Chondrocyte (in vitro differentiated cells): ENCODE measurements at places on chromosomes 1 and 21. TPM values are rescaled to one million over a fixed set of nuclear protein-coding genes. Genes with fewer than 3 reads are reported as not detected.

RORC gene
- not detected in 3 replicates for total RNA-seq

ABCA4 gene
- 0.22 to 0.63 TPM (median 0.26 TPM) in 3 replicates for total RNA-seq

CNKSR1 gene
- 0.18 to 0.80 TPM (median 0.58 TPM) in 3 replicates for total RNA-seq

GRCh38 chr1:230393722-230394121 is 32.4 kb downstream of the PGBD5 start:
- no peak for DNase-seq

GRCh38 chr1:222772996-222773379 is 36.0 kb downstream of the FAM177B start:
- DNase-seq, result no peak

GRCh38 chr1:200520735-200521134 is 99.8 kb downstream of the KIF14 start:
- no peak for DNase-seq

- peak; percentile 83 for DNase-seq
Measured at GRCh38 chr1:44802306-44803061, 2.3 kb downstream of the PLK3 start.

GRCh38 chr1:53293123-53293522 is 34.7 kb downstream of the LRP8 start:
- DNase-seq, result no peak

GRCh38 chr1:175514387-175514953 is 228.9 kb downstream of the TNR start:
- no peak for DNase-seq

GRCh38 chr1:196115646-196116045 is 492.6 kb downstream of the KCNT2 start:
- DNase-seq, result no peak

GRCh38 chr1:55632906-55633305 is 417.7 kb upstream of the USP24 start:
- DNase-seq, result no peak

DNA sequence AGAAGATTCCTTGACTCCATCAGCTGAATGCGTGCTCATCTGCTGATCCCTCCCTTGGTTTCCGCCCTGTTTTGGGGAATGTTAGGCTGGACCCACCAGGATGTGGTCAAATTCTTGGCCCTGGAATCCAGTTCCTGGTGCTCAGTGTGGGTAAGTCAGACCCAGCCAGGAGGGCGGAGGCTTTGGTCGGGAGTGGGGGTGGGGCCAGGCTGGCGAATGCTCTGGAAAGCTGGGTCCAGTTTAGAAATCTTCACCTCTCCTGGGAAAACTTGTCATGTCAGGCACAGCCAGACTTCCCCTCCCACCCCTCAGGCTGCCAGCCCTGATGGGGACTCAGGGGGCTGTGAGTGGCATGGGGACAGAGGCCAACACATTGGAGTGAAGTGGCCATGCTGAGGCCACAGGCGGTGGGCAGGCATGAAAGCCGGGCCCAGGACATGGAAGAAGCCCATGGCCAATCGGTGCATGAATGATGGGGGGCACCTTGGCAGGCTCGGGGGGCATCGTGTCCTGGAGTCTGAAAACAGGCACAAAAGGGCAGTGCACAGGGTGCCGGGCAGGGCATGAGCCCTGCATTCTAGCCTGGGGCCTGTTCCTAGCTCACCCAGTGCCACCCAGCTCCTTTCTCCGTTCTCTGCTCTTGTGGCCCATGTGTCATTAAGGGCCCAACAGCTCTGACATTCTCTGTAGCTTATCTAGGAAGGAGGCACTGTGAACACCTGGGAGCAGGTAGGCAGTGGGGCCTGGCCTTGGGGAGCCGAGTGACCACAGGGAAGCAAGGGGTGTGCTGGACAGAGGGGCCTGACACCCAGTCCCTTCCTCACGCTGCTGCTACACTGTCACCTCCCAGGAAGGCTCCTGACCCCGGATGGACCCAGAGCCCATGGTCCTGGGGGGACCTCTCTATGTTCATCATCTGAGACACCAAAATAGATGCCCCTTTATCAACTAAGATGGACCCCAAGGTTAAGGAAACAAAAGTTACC is 14.6 kb upstream of the PADI1 start:
- no peak for DNase-seq

DNA sequence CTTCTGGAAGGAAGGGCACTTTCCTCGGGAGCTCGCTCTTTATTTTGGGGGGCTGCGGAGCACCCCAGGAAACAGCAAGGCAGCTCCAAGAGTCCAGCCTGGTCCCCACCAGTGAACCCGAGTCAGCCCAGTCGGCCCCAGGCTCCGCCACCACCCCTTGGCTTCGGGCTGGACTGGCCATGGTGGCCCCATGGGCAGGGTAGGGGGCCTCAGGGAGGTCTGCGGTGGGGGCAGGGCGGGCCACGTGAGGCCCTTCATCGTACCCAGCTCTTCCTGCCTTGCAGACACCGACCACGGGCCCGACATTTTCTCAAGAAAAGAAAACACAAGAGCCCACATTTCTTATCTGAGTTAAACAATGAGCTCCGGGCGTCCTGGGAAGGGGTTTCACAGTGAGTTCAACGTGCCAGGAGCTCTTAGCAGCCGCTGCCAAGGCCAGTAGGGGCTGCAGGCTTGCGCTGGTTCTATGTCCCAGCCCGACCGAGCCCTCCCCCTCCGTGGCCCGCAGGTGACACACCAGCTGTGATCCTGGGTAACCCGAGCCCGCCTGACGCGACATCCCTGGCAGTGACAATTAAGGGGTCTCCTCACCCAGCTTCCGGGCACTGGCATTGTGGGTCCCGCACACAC is 66.2 kb downstream of the PRDM16 start:
- DNase-seq, result no peak

GRCh38 chr1:171110621-171111326 is 20.1 kb downstream of the FMO3 start:
- no peak for DNase-seq

- DNase-seq, result no peak
Measured at GRCh38 chr1:22830757-22831340, 120.2 kb downstream of the EPHB2 start.

GRCh38 chr1:182601913-182602312 is 2.3 kb downstream of the RGS16 start:
- DNase-seq, result no peak
